ENCODE measurements at places on chromosomes 6 and 20.
A peak's percentile ranks its signal among the peaks of the same experiment; 100 is the strongest.

DNA sequence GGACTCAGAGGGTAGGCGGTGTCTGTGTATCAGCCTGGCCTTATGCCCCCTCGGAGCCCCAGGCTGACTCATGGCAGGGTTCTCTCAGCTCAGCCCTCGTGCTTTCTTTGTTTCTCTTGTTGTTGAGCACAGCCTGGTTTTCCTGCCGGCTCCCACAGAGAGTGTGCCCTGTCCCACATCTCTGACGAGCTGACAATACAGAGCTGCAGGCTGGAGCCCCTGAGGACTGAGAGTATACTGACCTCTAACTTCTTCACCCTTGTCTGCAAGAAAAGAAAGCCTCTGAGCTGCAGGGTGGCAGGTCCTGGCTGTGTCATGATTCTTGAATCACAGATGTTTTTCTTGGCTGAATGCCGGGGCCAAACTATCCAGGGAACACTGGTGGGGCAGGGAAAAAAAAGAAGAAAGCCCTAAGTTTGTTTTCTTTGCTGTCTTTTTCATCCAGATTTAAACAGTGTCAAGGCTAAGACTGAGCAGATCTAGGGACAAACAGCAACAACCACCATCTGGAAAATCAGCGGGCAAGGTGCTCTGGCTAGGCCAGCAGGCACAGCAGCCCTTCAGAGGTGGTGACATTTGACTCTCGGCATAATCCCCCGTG is 63.3 kb upstream of the ZNF133 start:
- no peak for DNase-seq

DNA sequence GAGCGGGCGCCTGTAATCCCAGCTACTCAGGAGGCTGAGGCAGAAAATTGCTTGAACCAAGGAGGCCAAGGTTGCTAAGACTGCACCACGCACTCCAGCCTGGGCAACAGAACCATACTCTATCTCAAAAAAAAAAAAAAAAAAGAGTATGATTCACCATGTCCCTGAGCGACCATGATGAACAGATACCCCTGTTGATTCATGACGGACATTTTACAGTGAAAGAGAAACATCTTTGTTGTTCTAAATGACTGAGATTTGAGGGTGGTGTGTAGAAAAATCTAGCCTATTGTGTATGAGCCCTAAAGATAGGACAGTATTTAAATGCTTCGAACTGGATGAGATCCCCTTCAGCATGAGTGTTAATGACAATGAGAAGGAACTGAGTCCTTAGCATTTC is 32.8 kb downstream of the RBM24 start:
- DNase-seq, result no peak

- DNase-seq, result no peak
Measured at GRCh38 chr20:48604936-48605335, 222.9 kb downstream of the PREX1 start.

DNA sequence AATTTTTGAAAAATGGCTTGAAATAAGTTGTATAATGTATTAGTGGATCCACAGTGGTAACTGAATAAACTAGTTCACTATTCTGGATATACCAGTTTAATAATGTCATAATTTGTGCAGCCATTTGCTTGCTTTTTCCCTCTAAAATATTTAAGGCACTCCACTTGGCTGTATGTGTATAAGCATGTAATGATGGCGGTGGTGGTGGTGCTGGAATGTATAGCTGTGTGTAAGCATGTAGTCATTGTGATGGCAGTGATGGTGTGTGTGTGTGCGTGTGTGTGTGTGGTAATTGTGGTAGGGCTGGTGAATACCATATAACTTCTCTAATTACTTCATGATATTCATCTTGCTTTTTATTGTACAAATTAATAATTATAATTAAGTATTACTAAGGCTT is 89.2 kb upstream of the HIVEP1 start:
- DNase-seq, result no peak

DNA sequence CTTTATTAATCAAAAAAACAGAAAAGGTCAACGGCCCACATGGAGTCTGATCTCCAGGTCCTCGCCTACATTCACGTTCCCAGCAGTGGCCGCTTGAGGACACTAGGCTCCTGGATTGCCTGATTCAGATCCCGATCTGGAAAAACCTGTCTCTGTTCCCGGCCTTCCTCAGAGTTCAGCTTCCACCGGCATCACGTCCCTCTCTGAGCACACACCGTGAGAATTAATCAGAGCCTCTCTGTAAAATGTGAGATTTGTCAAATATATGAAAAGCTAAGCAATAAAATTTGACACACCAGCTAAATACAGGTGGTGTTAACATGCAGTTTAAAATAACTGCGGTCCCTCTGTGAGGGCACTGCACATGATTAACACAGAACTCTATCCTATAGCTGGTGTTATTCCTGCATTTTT is 122.8 kb upstream of the COL21A1 start:
- no peak for DNase-seq

DNA sequence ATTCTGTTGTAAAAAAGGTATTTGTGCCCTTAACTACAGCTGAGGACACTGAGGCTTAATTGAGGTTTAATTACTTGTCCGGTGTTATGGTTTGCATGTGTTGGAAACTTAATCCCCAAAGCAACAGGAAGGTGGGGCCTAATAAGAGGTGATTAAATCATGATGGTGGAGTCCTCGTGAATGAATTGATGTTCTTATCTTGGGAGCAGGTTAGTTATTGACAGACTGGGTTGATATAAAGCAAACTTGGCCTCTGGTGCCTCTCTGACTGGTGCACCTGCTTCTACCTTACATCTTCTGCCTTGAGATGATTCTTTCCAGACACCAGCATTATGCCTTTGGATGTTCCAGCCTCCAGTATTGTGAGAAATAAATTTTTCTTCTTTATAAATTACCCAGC is 306.5 kb upstream of the HS3ST5 start:
- DNase-seq, result no peak

DNA sequence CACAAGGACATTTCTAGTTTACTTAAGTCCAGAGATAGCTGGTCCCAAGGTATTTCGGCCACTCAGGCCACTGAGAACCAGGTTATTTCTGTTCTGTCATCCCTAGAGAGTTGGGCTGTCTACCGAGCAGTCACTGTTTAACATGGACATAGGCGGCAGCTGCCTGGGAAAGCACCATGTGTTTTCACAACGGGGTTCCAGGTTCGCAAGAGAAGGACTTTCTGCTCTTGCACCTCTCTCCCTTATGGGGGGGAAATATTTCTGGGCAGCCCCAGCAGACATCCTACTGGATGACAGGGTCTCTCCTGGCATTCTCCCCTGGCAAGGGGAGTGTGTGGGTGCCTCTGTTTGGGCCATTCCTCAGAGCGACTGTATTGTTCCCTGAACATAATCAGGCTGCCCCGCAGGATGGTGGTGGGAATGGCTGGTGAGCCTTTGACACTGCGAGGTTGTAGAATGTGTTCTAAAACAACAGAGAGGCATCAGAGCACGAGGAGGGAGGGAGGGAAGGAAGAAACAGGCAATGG is 64.4 kb upstream of the DUSP22 start:
- no peak for DNase-seq

DNA sequence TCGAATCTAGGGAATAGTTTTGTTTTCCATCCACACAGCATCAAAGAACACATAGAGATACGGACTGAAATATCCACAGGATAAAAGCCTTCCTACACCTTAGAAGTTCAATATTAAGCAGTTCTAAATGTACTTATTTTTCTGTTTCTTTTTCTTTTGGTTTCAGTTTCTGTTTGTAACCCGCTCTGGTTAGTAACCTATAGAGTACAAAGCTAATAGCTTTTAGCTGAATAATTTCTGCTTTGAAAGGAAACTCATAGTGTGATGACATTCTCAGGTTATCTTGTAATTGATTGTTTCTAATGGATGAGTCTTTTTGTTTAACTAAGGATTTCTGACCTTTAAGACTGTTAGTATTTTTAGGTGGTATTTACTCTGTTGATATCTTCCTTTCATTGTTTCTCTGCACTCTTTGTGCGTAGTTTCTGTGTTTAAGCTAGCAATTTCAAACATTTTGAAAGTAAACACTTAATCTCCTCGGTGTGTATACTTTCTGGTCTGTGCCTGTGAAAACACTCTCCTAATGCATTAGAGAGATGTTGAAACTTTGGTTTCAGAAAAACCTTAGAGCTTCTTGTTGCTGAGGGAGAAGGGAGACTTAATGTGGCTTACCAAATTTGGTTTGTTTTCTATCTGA is 385.5 kb downstream of the HDGFL1 start:
- no peak for DNase-seq

- DNase-seq, result peak; percentile 24
Measured at GRCh38 chr6:95091823-95092436, 485.4 kb upstream of the MANEA start.

DNA sequence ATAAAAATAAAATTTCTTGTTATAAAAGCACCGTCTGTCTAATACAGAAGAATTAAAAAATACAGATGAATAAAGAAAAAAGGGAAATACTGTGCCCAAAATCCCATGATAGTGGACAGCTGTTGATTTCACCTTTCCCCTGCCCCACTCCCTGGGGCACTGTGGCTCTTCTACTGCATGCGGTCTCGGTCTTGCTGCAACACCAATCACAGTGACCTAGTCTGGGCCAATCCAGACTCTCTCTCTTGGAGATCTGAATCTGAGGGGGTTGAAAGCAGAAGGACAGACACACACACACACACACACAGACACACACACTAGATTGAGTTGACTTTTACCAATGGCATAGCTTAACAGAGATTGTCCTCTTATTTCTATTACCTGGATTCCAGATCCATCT is 70.5 kb upstream of the FYN start:
- peak; percentile 62 for DNase-seq

DNA sequence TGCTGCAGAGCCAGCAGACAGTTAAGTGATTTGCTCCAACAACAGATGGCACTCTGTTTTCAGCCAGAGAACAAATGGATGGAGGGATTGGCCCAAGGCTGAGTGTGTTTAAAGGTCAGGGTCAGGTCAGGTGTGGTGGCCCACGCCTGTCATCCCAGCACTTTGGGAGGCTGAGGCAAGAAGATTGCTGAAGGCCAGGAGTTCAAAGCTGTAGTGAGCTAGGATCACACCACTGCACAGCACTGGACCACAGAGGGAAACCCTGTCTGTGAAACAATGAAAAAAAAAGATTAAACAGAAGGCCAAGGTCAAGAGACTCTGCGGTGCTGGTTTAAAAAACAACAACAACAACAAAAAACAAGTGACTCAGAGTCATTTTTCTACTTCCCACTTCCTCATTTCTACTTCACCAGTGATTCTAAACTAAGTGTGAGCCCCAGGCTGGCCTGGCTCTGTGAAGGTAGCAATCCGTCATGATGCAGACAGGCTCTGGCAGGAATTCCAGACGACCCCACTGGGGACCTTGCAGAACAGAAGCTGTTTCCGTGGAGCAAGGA is 42.5 kb upstream of the ARMC2 start:
- DNase-seq, result peak; percentile 43

GRCh38 chr6:138857775-138858174 is 61.9 kb downstream of the ECT2L start:
- no peak for DNase-seq

GRCh38 chr6:139736325-139736906 is 362.0 kb upstream of the CITED2 start:
- peak; percentile 81 for DNase-seq

DNA sequence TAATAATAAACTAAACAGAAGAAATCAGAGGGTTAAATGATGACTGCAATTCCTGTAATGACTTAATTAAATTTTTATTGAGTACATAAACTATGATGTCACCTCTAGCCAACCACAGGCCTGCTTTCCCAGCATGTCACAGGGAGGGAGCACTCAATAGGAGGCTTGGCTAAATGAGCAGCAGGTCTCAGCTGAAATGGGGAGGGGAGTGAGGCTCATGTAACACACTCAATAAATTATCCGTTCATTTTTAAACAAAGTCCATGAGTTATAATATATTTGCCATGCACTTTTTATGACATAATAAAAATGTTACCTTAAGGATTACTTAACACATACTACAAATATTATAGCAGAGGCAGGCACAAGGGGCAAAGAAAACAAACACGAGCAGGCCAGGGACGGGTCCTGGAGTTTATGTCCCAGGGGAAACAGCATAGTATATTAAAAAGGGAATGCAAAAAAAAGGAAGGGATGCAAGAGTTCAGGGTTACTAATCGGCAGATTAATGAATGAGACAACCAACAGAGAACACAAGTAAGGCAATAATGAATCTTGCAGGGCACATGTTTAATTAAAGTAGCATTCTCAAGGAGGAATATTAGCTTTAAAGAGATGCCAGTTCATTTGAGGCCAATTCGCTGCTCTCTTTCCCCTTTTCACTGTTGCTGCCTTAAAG is 27.1 kb upstream of the FAM83C start:
- no peak for DNase-seq

DNA sequence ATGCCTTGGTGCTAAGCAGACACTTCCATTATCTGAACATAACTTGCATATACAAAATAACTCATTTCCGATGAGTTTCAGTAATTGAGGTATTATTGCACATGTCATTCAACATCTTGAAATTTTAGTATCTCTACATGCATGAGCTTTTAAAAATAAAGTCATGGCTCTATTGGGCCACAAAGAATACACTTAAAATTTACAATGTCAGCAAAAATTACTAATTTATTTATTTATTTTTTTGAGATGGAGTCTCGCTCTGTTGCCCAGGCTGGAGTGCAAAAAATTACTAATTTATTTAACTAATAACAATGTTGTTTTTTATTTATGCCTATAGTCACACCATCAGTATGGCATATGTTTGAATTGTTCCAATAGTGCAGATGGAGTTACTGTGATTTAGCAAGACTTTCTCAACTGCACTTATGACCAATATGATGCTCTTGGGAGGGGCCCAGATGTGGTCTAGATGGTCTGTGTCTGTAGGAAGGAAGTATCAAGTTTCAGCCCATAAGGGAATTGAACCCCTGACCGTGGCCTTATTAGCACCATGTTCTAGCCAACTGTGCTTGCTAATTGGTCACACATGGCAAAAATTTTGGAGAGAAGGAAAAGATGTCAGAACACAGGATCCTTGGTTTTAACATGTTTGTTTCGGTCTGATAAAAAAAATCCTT is 370.7 kb upstream of the TSHZ2 start:
- peak; percentile 60 for DNase-seq

DNA sequence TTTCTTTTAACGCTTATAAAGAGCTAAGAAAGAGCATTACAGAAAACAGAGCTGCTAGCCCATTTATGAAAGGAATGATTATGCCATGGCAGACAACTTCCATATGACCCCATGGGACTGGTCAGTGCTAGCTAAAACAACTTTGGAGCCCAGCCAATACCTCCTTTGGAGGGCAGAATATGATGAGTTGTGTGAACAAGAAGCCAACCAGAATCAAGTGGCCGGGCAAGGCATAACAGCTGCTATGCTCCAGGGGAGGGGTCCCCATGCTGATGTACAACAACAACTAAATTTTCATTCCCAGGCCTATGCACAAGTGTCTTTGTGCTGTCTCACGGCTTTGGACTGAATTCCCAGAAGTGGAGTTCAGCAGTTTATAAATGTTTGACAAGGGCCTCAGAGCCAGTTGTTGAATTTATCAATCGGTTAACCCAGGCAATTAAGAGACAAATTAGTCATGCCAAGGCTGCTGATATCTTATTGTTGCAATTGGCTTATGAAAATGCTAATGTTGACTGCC is 65.0 kb upstream of the ASCC3 start:
- no peak for DNase-seq
